Activated CD4-positive, alpha-beta T cell treated with anti-CD3 and anti-CD28 coated beads for 4 hours (primary cell): ENCODE measurements at places on chromosomes 7 and 10.

- DNase-seq, result no peak
Observed at GRCh38 chr10:128835361-128835760, 631.7 kb upstream of the MGMT start.

DNA sequence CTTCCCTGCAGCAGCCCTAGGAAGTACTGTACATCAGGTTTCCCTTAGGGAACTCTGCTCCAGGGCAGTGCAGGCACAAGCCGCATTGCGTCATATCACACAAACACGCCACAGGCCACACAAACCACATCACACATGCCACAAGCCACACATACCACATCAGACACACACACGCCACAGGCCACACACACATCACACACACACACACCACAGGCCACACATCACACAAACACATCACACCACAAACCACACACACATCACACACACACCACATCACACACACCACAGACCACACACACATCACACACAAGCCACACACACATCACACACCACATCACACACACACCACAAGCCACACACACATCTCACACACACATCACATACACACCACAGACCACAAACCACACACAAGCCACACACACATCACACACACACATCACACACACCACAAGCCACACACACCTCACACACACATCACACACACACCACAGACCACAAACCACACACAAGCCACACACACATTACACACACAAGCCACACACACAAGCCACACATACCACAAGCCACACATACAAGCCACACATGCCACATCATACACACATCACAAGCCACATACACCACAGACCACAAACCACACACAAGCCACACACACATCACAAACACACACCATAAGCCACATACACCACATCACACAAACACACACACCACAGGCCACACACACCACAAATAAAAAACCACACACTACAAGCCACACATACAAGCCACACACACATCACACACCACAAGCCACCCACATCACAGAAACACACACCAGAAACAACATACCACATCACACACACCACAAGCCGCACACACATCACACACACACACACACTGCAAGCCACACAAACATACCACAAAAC lies 53.4 kb downstream of the TMEM209 start:
- DNase-seq, result peak; percentile 29

DNA sequence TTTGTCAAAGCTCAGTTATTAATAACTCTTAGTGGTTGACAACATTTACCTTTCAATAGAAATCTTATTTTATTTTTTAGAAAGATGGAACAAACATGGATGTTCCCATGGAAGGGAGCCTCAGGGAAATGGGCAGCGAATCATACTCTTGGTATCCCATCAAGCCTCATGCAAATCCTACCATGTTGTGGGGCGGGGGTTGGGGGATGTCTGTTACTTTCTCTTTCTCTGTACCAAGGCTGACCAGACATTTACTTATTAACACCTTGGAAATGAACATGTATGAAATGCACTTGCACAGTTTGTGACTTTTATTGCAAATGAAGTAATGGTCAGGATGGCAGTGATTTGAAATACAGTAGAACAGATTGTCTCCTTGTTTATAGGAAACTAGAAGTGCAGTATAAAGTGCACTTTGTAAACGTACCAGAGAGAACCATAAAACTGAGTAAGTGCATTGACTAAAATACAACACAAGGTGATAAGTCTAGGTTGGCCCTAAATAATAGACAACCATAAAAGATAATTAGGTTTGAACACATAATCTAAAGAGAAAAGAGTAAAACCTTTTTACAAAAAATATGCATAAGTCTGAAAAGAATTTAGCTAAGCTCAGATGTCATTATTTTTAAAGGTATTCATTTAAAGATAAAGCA lies 32.4 kb downstream of the SEMA3D start:
- no peak for DNase-seq

- no peak for DNase-seq
Observed at GRCh38 chr7:150325901-150326300, 2.6 kb upstream of the ACTR3C start.
